ENCODE measurements at places on chromosomes 5 and 9.

GRCh38 chr5:61167382-61167781 lies 5.1 kb upstream of the SMIM15 start:
- no peak for DNase-seq

DNA sequence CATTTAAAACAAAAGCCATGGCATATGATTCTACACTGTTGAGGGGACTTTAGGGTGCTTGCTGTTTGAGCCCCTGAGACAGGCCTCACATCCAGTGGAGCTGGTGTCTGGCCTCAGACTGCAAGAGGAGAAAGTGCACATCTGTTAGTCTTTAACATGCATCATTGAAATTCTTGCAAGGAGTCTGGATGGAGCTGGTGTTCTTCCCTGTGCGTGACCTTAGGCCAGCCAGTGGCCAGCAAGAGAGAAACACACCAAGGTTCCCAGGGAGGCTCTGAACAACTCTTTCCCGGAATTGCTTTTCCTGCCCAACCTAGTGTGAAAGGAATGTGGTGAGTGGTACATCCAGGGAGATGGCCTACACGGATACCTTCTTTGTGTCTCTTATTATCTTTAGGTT lies 282.8 kb upstream of the TNC start:
- no peak for DNase-seq

DNA sequence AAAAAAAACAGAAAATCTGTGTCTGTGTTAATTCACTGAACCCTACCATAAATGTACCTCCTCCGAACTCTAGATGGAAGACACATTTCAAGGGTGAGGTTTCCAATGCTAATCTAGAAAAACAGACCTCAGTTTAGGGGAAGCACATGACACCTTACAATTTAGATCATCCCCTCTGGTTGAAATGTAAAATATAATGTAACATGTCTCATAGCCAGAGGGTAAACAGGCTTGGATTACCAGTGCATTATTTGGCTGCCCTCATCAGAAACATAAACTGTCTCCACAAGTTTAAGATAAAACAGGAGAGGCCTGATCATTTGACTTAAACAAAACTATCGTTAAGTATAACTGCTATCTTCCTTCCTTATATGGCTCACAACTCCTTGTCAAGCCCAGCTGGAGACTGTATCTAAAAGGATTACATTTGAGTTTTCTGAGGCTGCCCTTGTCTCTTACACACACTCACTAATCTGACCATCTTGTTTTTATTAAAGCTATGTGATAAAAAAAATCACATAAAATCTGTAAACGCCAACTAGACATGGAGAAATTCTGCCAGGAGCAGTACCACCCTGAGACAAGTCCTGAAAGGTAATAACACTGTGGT lies 105.7 kb downstream of the LURAP1L start:
- no peak for DNase-seq

DNA sequence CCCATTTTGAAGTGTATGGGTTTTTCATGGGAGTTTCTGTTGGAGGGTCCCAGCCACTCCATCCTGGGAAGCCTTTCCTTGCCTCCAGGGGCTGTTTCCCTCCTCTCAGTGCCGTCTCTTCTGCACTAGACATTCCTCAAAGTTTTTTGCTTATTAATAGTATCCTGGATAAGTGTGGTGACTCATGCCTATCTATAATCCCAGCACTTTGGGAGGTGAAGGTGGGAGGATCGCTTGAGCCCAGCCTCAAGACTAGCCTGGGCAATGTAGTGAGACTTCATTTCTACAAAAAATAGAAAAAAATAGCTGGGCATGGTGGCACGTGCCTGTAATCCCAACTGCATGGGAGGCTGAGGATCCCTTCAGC lies 43.1 kb downstream of the RALGPS1 start:
- no peak for DNase-seq

- no peak for DNase-seq
These were observed 5.8 kb upstream of the BICD2 start for GRCh38 chr9:92770360-92770995.

- no peak for DNase-seq
These were observed 284.9 kb downstream of the TMEM38B start for GRCh38 chr9:105979290-105979689.

- no peak for DNase-seq
These were observed 134.9 kb upstream of the PANK3 start for GRCh38 chr5:168714046-168714445.

- no peak for DNase-seq
These were observed 171.8 kb upstream of the PITX1 start for GRCh38 chr5:135205632-135206349.

All from stimulated activated CD4-positive, alpha-beta T cell treated with anti-CD3 and anti-CD28 coated beads, Interleukin-4, amount 100 ng/mL, for 4 hours (primary cell).